ENCODE measurements at places on chromosomes 16 and 17.

DNA sequence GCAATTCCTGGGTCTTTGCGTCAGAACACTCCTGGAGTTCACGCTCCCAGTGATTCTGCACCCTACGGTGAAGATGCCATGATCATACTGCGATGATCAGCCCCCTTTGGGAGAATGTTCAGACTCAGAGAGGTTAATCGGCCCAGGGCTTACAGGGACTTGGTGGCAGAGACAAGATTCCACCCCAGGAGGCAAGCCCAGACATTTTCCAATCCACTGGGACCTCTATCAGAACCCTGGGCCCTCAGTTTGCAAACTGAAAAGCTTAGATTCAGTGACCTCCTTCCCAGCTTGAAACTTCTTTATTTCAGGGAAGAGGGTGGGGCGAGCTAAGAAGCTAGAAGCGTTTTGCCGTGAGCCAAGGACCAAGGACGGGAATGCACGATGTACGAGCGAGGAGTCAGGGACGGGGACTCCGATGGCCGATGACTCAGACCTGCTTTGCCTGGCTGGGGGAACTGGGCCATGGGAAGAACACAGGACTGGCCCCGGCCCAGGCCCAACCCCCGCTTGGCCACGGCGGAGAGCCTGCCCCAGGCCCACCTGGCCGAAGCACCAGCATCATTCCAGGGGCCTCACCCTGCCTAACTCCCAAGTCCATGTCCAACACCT is 34.7 kb downstream of the SOCS3 start:
- no peak for DNase-seq

- no peak for DNase-seq
Observed at GRCh38 chr16:17345043-17345442, 125.7 kb downstream of the XYLT1 start.

DNA sequence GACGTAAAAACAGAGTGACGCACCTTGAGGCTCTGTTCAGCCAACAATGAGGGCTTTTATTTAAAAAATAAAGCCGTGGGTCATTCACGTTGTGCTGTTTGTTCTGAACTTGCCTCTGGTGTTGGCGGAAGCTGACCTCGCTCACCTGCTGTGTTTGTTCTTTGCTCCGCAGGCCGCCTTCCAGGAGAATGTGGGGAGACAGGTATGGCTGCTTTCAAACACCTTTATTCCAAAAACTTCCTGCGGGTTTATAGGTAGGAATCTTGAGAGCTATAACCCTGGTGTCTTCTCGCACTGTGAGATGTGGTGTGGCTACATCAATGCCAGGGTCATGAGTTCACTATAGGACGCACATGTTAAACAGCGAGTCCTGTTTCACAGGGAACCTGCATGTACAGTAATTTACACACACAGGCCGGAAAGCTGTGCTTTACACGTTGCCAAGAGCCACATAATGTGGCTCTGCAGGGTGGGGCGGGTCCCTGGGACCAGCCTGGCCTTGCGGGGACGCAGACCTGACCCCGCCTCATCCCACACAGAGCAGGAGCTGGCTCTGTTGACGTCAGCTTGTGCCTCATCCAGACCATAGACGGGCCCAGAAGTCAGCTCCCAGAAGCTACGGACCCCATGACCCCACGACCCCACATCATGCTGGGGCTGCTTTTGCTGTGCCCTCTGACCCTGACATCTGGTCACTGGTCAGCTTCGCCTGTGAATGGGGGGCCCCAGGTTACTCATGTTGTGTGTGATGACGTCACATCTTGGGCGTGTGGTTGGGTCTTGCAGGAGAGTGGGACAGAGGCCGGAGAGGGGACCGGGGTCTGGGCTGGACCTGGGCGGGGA is 49.9 kb upstream of the ZNF750 start:
- no peak for DNase-seq

- DNase-seq, result no peak
Observed at GRCh38 chr16:24505959-24506358, 33.4 kb upstream of the RBBP6 start.

- DNase-seq, result no peak
Observed at GRCh38 chr16:1152651-1153259, at the start of gene CACNA1H. Gene CACNA1H, plus strand, starts transcription at chr16:1153106. Its CDS starts 632 bp downstream, at chr16:1153738.

GRCh38 chr16:67104845-67105244 is 4.9 kb upstream of the PHAF1 start:
- no peak for DNase-seq

GRCh38 chr17:17750881-17751280 is 69.6 kb downstream of the RAI1 start:
- DNase-seq, result no peak

- DNase-seq, result no peak
Observed at GRCh38 chr16:20291208-20292206, 35.8 kb downstream of the GP2 start.

DNA sequence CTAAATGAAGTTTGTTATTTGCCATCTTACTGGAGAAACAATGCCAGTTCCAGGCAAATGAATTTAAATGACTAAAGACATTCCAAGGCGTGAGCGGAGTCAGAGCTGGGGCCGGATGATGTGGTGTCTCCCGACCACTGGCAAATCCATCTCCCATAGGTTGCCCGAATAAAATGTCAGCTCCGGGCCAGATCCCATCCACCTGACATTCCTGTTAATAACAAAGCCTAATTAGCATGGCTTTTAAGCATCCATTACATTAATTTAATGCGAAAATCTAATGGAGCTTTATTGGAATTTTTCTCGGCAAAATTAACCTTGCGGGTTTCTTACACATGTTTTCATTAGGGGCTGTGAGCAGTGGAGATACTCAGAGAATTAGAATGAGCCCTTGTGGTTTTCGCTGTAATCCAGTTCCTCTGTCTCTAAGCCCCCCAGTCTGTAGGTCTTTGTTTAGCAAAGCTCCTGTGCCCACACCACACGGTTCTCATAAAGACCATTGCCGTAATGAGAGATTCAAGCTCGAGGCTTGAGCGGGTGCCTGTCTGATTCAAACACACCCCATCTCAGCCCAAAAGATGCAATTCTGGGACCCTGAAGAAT is 123.3 kb downstream of the CCT6B start:
- no peak for DNase-seq

GRCh38 chr16:57367116-57367752 is 5.1 kb upstream of the CX3CL1 start:
- DNase-seq, result no peak

Measured in 8988T (cell line).